Bronchial epithelial cell (primary cell): ENCODE measurements at places on chromosomes 5 and 9.
A peak's percentile ranks its signal among the peaks of the same experiment; 100 is the strongest.

DNA sequence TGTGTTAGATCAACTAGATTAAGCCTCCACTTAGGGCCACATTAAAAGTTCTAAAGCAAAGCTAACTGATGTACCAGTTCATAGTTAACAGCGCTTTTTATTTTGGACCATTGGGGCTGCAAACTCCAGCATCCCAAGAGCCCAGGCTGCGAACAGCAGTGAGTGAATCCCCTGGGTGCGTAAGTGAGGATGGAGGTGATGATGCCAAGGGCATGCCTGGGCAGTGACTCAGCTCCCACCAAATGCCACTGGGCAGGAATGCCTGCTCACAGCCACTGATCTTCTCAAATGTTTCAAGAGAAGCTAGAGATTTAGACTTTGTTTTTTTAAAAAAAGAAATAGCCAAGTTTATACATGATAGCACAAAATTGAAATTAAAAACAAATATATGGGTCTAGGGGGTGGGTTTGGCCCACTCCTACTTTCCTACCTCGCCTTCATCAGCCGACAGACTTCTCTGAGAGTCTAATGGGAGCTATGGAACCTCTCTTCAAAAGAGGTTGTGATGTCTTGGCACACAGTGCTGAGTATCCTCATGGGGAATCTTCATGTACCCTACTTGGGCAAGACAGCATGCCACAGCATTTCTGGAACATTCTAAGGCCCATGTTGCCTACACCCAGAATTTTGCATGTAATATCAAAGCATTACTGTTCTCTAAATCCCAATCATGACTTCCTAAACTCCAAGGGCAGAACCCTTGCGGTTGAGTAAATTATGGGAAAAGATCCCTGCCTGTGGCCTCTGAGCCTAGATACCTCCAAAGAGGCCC is 398.1 kb downstream of the EBF1 start:
- DNase-seq, result peak; percentile 56

DNA sequence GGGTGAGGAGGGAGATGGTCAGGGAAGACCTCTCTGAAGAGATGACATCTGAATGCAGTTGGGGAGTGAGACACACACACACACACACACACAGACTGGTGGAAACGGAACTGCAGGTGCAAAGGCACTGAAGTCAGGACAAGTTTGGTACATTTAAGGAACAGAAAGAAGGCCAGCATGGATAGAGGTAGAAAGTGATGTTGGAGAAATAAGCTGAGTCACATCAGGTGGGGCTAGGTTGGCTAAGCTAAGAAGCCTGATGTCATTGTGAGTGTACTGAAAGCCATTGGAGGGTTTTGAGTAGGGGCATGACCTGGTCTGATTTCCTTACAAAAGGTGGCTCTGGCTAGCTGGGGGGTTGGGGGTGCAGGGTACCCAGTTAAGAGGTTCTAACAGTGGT is 3.1 kb downstream of the BSPRY start:
- peak; percentile 72 for DNase-seq

GRCh38 chr5:102077920-102078319 is 218.2 kb downstream of the SLCO4C1 start:
- DNase-seq, result no peak

DNA sequence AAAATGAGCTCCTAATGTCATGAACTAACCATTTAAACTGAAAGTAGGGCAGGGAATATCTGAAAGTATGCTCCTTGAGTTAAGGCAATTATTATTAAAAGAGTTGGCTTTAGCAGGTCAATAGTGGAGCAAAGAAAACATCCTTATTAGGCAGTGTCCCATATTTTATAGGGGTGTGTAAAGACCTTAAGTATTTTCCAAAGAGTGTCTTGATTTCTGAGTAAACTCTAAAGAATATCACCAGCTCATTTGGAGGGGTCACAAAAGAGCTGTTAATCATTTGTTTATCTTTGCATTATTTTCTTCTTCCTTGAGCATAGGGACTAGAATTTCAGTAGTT is 109.3 kb downstream of the MUSK start:
- DNase-seq, result no peak

GRCh38 chr5:90997082-90997481 is 386.0 kb downstream of the ARRDC3 start:
- DNase-seq, result no peak

DNA sequence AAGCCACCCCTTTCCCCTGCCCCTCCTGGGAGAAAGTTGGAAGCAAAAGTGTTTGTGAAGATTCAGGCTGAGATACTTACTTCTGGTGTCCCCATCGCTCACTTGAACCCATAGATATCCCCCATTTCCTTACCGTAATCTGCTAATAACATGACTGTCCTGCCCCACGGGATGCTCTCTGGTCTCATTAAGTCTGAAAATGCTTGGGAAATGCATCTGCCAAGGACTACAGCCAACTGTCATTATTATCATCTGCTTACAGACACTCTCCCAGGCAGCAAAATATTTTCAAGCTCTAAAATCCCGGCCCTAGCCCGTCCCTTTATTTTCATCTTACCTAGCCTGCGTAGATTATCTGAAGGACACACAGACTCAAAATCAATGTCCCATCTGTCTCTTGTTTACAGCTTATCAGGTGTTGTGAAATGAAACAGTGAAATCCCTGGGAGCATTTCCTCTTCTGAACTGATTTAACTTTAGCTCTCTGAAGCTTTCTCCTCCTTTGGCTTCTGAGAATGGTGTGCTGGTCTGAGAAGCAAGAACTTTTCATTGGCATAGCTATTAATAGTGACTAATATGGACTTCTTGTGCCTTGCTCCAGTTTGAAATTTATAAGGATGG is 126.9 kb upstream of the OSMR start:
- no peak for DNase-seq

DNA sequence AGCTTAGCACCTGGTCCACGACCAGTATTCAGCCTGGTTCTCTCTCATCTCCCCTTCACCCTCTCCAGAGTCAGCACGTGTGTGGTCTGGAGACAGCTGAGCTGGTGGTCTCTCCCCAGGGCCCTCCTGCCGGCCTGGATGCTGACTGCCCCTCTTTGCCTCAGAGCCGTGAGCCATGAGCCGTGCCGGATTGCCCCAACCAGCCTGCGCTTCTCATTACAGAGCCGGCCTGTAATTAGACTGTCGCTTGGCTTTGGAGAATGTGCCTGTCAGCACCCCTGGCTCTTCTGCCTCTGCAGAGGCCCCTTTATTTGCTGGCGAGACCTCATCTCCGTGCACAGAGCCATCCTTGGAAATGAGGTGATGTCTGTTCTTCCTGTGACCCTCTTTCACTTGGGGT is 118.7 kb upstream of the BOD1 start:
- no peak for DNase-seq

DNA sequence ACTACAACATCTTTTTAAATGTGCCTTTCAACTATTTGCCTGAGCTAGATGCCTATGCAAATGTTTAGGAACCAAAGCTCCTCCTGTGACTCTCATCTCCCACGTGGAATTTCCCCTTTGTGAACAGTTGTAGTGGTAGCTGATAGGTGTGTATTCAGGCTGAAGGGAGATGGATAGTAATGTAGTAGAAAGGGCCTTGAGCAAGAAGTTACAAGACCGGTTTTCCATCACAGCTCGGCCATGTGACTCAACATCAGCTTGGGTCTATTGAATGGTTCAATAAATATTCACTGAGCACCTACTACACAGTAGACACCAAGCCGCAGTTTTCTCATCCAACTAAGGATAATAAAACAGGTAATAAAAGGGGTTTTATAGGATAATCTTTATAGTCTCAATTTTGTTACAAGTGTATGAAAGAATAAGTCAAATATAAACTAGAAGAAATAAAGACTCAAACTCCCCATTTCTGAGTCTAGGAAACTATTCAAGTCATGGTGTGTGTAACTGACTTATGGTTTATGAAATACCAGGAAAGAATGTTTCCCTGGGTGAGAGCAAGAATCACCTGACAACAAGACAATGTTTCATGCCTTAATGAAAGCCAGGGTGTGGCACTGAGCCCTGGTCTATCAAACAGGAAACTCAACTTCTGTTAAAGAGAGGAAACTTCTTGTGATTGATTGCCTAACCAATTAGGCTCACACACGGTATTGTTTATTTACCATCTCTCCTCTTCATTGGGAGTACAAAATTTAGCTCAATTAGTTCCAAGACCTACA is 187.1 kb upstream of the SPEF2 start:
- peak; percentile 33 for DNase-seq

DNA sequence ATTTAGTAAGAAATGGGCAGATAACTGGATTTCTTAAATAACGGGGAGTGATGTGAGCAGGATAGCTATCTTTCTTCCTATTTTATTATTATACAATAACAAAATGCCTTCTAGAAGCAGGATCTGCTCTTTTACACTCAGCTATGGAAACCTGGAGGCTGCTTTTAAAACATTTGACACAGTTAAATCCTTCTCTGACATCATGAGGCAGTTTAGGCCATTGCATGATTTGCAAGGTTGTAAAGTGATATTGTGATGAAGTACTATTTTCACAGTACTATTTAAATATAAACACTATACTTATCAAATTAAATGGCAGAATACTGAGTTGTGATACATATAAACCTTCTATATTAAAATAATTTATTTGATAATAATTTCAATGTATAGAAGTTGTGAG is 93.9 kb downstream of the ZSWIM6 start:
- no peak for DNase-seq

GRCh38 chr5:10423022-10423421 is 18.7 kb upstream of the ROPN1L start:
- no peak for DNase-seq

- DNase-seq, result no peak
These were observed 41.1 kb downstream of the PCSK1 start for GRCh38 chr5:96391921-96392320.

DNA sequence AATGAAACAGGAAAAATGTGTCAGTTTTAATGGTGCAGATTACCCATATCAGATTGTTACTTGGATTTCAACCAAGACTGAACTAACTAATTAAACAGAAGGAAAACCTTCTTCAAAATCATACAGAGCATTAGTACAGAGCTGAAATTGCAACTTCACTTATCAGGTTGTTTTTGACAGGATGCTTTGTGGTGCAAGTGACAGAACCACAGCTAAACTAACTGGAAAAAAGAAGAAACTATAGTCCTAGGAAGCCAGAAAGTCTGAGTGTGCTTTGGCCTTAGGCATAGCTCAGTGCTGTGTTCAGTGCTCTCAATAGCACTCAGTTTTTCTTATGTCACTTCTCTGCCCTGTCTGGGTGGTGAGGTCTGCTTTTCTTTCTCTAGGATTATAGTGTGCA is 267.4 kb downstream of the CHSY3 start:
- DNase-seq, result no peak

DNA sequence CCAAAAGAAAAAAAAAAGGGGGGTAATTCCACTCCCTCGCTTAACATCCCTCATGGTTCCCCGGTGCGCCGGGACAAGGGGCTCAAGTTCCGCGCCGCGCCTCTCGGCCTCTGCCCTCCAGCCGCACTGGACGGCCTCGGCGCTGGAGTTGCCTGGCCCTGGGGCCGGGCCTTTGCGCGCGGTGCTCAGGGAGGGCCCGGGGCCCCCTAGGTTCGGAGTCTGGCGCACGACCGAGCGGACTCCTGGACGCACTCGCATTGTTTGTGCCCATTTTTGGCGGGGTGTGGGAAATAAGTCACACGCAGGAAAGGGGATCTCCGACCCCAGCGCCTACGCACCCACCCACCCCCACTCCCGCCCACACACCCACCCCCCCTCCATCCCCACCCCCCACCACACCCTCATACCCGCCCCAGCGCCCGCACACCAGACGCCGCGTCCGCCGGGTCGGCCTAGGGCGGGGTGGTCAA is 381 bp downstream of the MED22 start:
- DNase-seq, result no peak

- DNase-seq, result no peak
These were observed 2.8 kb downstream of the NIPSNAP3A start for GRCh38 chr9:104750185-104750767.

DNA sequence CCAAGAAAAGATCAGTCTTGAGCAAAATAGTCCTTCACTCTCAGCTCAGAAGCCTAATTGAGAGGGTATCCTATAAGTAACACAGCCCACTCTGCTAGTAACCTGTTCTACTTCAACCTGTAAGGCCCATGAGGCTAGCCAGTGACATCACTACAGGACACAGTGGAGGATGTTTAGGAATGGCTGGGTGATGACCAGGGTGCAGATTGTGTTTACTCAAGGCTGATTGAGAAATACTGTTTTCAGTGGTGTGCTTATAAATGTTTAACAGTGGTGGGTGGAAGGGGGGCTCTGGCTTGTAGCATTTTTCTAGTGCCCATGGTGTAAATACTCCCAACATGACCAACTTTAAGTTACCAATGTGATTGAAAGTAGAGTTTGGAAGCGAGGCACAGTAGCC is 159.8 kb upstream of the CCDC152 start:
- DNase-seq, result peak; percentile 56

DNA sequence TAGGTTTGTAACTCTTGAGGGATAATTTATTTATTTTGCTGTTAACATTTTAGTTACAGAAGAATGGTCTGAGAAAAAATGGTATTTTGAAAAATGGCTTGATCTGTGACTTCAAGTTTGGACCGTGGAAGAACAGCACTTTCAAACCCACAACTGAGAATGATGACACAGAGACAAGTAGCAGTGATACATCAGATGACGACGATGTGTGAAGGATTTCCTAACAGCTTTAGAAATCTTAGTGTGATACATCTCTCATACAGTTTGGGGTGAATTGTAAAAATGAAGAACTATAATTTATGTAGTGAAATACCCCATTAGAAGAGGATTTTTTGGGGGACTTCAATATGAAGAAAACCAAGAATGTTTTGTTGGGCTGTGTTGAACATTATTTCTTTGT is 88.7 kb downstream of the GPBP1 start:
- no peak for DNase-seq

GRCh38 chr9:93346231-93347112 is 105.0 kb upstream of the FAM120A start:
- DNase-seq, result no peak

GRCh38 chr5:136080483-136081216 is 51.9 kb downstream of the TGFBI start:
- DNase-seq, result peak; percentile 62

- peak; percentile 63 for DNase-seq
These were observed 32.2 kb downstream of the ANXA2R start for GRCh38 chr5:43007911-43008362.

DNA sequence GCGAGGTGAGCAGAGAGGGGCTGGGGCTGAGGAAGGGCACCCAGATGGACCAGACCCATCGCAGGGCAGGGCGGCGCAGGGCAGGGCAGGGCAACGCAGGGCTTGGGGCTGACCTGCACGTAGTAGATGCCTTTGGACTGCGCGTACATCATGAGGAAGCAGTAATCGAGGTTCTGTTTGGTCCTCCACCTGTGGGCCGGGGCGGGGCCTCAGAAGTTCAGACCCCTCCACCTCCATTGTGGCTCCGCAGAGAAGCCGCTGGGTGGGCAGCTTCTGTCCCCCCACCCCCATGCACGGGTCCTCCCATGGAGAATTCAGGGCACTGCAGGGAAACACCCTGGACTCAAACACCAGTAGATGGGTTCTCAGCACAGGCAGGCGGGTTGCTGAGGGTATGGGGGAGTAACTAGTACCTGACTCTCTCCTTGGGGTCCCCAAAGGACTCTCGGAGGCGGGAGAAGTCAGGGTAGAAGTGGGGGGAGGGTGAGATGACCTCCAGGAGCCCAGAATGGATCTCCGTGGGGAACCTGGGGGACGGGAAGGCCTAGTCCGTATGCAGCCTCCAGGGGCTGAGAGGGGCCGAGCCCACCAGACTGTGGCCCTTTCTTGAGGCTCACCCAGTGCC is 6.4 kb downstream of the LTC4S start:
- no peak for DNase-seq
